ENCODE measurements at places on chromosomes 6 and 20. TPM values are rescaled to one million over a fixed set of nuclear protein-coding genes. Genes with fewer than 3 reads are reported as not detected.

GRCh38 chr6:129575378-129576118 is 134.4 kb downstream of the ARHGAP18 start:
- DNase-seq, result peak; percentile 58

GRCh38 chr6:168712993-168713392 is 272.0 kb downstream of the SMOC2 start:
- no peak for DNase-seq

DNA sequence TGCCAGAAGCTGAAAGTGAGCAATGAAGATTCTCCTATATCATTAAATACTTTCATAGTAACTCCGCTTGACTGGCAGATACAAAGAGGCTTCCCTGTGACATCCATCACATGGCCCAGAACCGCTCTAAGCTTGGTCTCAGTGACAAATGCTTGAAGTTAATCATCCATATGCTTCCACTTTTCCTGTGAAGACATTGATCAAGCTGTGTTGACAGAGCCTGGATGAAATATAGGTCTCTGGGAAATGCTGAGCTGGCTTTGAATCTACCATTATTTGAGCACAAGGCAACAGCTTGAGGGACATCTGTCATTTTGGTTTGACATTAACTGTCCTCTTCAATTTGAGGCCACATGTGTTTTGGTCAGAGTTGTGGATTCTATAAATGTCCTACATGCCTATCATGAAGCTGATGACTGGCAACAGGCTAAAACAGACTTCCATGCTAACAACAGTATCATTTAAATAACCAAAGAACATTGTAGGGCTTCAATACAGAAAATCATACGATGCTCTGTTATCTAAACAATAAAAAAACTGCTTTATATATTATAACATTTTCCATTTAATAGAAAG is 402.2 kb upstream of the IRAK1BP1 start:
- DNase-seq, result no peak

The EBF4 gene
- 0.64 TPM for total RNA-seq

- no peak for DNase-seq
Measured at GRCh38 chr20:1672728-1673127, 15.1 kb upstream of the SIRPG start.

- no peak for DNase-seq
Measured at GRCh38 chr6:156919814-156920369, 142.7 kb downstream of the ARID1B start.

DNA sequence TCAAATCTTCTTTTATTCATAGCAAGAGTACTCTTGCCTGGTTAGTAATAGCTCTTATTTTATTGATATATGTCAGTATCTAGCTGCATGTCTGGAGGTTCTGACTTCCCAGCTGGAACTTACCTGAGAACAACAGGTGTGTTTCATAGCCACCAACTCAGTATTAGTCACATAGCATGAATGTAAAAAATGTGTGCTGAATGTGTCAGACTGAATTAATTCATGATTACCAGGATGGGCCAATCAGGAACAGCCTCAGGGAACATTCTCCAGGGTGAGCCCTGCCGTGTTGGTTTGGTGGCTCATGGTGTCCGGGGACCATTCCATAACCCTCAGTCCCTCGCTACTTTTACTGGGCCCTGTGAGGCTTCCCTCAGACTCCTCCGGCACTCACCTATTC is 99.7 kb downstream of the TULP4 start:
- peak; percentile 95 for DNase-seq

DNA sequence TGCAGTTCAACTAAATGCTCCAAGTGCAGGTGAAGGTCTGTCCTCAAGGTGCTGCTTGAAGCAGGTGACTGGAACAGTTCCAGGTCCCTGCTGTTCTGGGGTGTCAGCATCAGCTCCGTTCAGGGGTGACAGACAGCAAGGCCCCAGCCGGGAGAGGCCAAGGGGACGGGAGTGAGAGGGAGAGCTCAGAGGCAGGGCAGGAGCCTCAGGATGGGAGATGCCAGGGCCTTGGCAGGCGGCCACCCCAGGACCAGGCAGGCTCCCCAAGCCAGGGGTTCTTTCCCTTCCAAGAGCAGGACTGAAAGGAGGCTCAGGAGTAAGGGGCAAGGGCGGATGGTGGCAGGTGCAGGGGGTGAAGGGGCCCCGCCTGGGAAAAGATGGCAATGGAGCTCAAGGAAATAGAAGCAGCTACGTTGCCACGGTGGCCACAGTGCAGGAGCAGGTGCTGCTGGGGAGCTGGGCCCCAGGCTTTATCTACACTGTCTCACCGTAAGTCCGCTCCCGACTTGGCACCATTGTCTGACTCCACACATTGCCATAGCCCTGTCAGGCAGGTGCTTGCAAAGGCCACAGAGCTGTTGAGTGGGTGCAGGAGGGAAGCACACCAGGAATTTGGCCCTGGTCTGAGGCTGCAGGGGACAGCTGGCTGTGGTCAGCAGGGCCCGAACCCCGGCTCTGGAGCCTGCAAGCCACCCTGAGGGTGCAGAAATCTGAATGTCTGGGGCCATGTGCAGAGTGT is 43.1 kb downstream of the ERMARD start:
- DNase-seq, result no peak

The ZSWIM3 gene
- 3.7 TPM for total RNA-seq

DNA sequence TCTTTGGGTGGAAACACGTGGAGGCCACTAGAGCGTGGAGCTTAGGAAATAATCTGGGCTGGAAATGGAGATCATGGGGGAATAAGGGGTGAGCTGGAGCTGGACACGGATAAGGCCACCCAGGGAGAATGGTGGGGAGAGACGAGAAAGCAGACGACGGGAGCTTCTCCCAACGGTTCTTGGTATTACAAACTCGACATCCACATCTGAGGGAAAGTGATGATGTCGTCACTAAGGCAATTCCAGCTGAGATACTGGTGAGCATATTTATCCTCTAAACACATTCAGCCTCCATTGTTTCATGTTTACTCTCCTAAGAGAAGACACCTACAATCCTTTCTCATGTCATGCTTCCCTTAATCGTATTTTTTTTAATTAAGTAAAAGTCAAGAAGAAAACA is 50.2 kb upstream of the SNX9 start:
- no peak for DNase-seq

The PAK5 gene
- not detected for total RNA-seq

DNA sequence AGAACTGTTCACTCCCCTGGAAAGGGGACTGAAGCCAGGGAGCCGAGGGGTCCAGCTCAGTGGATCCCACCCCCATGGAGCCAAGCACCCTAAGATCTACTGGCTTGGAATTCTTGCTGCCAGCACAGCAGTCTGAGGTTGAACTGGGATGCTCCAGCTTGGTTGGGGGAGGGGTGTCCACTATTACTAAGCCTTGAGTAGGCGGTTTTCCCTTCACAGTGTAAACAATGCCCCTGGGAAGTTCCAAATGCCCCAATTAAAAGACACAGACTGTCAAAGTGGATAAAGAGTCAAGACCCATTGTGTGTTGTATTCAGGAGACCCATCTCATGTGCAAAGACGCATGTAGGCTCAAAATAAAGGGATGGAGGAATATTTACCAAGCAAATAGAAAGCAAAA is 150.2 kb downstream of the LPA start:
- peak; percentile 44 for DNase-seq

DNA sequence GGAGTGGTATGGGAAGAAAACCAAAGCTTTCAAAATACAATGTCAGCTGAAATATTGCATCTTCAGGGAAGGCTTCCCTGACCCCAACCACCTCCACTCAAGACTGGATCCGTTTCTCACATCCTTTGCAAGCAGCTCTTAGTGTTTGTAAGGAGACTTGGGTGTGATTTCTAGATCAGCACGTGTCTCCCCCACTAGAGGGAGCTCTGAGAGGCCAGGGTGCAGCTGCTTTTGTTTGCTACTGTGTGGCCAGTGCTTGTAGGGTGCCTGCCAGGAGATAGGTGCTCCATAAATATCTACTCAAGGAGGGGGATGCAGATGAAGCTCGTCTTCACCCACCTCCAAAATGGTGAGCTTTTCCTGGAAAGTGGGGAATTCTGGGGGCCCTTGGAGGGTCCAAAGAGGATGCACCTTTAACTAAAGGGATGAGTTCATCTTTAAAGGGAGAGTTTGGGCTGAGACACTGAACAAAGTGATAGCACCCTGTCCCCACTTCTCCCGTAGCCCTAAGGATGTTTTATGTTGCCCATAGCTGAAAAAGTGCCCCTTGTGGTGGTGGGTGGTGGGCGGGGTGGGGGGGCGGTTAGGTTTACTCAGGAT is 52.6 kb upstream of the MAFB start:
- peak; percentile 49 for DNase-seq

DNA sequence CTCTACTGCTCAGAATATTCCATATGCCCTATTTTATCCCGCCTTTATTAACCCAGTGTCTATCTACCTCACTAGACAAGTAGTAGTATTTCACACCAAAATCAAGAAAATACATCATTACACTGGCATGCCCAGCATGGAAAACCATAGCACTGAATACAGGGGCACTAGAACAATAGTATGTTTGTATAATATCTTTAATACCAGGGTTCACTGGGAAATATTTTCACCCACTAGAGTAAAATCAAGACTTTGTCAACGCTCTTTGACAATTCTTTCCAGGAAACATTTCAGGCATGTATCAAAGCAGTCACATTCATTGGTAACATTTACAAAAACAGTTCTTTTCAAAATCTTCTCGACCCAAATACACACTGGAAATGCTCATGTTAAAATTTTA is 119.3 kb upstream of the BEND6 start:
- DNase-seq, result no peak

GRCh38 chr20:51042064-51042463 is 19.2 kb upstream of the KCNG1 start:
- peak; percentile 69 for DNase-seq

GRCh38 chr6:153989989-153990388 is 49.1 kb upstream of the OPRM1 start:
- DNase-seq, result no peak

The PPARD gene
- total RNA-seq, result 10.3 TPM

The MUC21 gene
- 0.53 TPM for total RNA-seq

The TMC2 gene
- not detected for total RNA-seq

- no peak for DNase-seq
Measured at GRCh38 chr20:46705378-46705729, 4.1 kb upstream of the SLC2A10 start.

GRCh38 chr6:27495386-27496135 is 22.7 kb upstream of the ZNF184 start:
- DNase-seq, result peak; percentile 87

DNA sequence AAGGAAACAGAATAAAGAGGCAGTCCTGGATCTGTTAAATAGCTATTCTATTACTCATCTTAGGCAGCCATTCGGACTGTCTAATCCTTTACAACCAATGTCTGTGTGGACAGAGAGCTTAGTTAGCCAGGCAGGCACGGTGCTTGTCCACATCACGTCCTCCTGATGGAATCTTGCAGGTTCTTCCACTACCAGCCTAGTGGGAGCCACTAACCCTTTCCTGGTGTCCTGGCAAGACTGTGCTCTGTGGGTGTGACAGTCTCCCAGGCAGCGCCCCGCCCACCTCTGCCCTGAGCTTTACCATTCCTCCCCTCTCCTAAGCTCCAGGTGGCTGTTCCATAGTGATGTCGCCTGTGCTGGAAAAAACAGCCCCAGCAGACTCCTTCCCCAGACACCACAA is 78.3 kb upstream of the CLDN20 start:
- DNase-seq, result peak; percentile 70

DNA sequence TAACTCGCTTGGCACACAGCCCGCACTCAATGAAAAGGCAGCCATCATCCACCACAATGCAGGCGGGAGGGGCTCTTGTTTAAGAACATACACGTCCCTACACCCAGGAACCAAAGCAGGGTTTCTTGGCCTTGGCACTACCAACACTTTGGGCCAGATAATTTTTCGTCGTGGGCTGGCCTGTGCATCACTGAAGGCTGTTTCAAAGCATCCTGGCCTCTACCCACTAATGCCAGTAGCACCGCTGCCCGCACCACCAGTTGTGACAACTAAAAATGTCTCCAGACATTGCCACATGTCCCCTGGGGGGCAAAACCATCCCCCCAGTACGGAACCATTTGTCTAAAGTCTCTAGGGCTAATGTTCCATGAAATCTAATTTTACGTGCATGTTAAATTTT is 13.0 kb downstream of the UQCC2 start:
- DNase-seq, result no peak

DNA sequence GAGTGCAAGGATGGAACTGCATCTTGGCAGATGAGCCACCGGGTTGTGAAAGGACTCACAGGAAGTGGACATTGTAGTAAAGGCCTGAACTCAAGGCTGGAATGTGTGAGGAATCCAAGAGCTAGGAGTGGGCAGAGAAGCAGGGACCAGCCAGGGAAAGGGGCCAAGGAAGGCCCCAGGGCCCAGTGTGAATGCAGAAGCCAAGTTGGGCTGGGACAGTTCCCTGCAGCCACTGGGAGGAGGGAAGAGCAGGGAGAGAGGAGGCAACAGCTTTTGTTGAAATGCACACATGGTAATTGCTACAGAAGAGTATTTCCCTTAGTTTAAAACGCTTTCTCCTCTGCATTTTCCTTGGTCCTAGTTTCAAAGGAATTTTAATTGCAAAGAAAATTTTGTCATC is 34.6 kb downstream of the CDH22 start:
- DNase-seq, result no peak

The EPB41L1 gene
- total RNA-seq, result 2.7 TPM

DNA sequence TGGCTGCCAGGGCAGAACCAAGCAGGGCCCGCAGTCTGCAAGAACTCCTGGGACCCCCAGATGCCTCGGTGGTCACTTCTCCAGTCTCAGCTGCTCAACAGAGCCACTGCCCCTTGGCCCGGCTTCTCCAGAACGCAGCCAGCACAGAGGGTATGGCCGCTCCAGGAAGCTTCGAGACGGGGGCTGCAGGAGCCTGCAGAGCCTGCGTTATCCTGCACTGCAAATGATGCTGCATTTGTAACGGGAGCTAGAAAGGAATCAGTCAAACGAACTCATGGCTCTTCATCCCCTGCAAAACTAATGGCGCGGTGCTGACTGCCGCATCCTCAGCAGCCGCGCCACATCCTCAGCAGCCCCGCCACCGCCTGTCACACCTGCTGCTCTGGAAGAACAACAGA is 254.9 kb downstream of the TAF4 start:
- DNase-seq, result no peak

The GPR31 gene
- not detected for total RNA-seq

GRCh38 chr6:38508894-38509293 is 130.8 kb downstream of the BTBD9 start:
- peak; percentile 78 for DNase-seq

The RIMS1 gene
- total RNA-seq, result under 0.01 TPM

GRCh38 chr20:35953387-35954199 is 709 bp downstream of the SCAND1 start:
- DNase-seq, result peak; percentile 19

GRCh38 chr6:73076211-73076954 is 148.9 kb downstream of the KHDC1L start:
- no peak for DNase-seq

DNA sequence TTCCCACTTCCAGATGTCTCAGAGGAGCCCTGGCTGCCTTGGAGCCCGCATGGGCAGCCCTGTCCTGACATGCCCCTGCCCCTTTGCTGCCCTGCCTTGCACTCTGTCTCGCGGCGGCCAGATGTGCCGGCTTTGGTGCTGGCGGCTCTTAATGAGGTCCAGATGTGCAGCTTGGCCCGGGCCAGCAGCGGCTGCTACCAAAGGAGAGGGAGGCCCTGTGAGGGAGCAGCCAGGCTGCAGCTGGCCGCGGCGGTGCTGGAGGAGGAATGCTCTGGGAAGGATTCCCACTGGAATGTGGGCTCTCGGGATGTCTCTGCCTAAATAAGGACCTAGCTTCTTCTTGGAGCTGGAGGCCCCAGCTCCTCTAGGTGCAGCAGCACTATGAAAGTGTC is 72.4 kb downstream of the FGD2 start:
- peak; percentile 54 for DNase-seq

Measured in bronchial epithelial cell (primary cell).